Camera-type eye (tissue), 1 donor: ENCODE measurements at places on chromosomes 5 and 9. TPM values are rescaled to one million over a fixed set of nuclear protein-coding genes. Genes with fewer than 3 reads are reported as not detected.

CDH9 gene
- 1.6 TPM for total RNA-seq

NEUROG1 gene
- 5.9 TPM for total RNA-seq

SLC34A3 gene
- total RNA-seq, result not detected

MLANA gene
- total RNA-seq, result 27.2 TPM

UBAP2 gene
- total RNA-seq, result 43.2 TPM

TAF11L7 gene
- total RNA-seq, result not detected

ANP32B gene
- 17.8 TPM for total RNA-seq

NUTM2F gene
- not detected for total RNA-seq

NMRK1 gene
- 28.4 TPM for total RNA-seq

TDRD7 gene
- 108 TPM for total RNA-seq

NTRK2 gene
- total RNA-seq, result 70.8 TPM

PHF24 gene
- total RNA-seq, result 11.2 TPM

PCDHB4 gene
- 4.5 TPM for total RNA-seq

BHMT2 gene
- total RNA-seq, result 7.5 TPM

PCDHAC1 gene
- 7.6 TPM for total RNA-seq
